Small intestine (tissue), 16 donors: ENCODE measurements at places on chromosomes 4 and X. TPM values are rescaled to one million over a fixed set of nuclear protein-coding genes. Genes with fewer than 3 reads are reported as not detected.

DNA sequence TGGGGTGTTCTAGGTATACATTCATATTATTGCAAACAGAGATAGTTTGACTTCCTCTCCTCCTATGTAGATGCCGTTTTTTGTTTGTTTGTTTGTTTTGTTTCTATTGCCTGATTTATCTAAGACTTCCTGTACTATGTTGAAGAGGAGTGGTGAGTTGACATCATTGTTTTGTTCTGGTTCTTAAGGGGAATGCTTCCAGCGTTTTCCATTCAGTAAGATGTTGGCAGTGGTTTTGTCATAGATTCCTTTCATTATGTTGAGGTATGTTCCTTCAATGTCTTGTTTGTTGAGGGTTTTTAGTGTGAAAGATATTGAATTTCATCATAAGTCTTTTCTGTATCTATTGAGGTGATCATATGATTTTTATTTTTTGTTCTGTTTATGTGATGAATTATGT, 401.6 kb upstream of the EPHA5 start:
- DNase-seq: no peak

DNA sequence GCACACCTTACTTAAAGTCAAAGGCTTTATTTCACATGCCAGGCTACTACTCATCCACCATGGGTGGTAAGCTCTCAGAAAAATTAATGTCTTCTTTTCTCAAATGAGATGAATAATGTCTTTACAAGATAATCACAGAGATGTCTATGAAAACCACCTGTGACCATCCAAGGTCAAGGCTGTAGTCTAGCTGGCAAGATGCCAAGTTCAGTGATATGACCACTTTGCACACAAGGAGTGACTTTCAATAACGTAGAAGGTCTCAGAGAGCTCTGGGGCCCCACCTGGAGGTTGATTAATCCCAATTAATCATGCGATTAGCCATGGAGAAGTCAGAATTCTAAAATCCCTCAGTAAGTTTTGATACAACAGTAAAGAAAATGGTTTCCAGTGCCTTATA, 20.5 kb downstream of the ANOS1 start:
- DNase-seq: no peak

DNA sequence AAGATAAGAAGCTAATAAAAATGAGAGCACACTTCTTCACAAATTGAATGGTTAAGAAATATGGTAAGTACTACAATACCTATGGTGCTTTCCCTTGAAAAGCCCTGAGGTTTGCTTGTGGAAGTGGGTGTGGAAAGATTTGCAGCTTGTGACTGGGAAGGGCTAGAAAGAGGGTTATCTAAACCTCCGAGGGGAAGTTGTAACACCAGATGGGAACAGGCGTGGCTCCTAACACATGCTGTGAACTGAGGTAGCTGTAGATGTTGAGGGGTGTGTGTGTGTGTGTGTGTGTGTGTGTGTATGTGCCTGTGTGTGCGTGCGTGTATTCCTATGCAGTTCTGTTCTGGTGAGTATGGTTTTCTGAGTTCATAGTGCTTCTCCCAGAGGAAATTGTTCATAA, 21.5 kb downstream of the FRMPD4 start:
- DNase-seq: no peak

DNA sequence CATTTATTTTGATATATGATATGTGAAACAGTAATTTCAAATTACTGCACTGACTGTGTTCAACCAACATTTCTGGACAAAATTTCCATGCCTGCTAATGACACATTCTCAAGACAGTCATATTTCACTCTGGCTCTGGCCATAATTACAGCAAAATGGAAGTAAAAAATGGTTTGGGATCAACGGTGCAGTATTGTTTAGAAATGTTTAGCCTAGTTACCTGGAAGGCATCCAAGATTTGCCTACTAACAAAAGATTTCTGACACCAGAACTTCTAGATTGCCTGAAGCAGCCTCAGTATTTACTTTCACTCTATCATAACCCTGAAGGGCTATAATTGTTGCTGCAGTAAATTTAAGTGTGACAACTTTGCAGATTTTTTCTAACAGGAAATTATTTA, 416.3 kb downstream of the PCDH10 start:
- DNase-seq: peak; percentile 5

- DNase-seq: no peak
Measured at GRCh38 chr4:87551361-87551760, 22.2 kb upstream of the SPARCL1 start.

- DNase-seq: no peak
Measured at GRCh38 chrX:47664737-47665136, 5.8 kb upstream of the UXT start.

- DNase-seq: peak; percentile 49
Measured at GRCh38 chr4:91288702-91289311, 1015.0 kb upstream of the GRID2 start.

DNA sequence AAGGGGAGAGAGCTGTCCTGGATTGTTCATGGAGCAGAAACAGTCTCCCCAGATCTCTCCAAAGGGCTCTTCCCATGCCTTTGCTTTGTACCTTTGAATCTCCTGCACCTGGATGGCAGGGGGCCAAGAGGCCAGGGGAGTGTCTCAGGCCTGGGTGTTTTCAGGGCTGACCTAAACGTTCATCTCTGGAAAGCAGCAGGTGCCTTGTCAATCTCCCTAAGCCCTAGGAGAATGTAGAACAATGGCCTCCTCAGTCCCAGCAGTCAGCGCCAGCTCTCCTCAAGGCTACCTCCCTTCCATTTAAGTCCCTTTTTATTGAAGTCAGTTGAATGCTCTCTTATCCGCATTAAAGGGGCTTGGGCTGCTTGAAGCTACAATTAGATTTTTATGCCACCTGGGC, 31.2 kb upstream of the NSUN7 start:
- DNase-seq: peak; percentile 53

DNA sequence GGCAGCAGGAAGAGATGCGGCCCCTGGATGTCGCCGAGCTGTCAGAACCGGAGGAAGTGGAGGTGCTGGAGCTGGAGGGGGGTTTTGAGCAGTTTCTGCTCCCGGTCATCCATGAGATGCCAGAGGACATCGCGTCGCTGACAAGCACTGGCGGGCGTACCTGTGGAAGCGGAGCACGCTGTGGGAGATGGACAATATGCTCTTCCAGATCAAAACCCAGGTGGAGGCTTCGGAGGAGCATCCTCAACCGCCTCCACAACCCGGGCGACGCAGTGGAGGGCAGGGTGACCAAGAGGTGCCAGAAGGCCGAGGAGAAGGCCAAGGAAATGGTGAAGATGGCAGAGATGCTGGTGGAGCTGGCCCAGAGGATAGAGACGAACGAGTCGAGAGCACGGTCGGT, 7.6 kb upstream of the CCNQ start:
- no peak for DNase-seq

DNA sequence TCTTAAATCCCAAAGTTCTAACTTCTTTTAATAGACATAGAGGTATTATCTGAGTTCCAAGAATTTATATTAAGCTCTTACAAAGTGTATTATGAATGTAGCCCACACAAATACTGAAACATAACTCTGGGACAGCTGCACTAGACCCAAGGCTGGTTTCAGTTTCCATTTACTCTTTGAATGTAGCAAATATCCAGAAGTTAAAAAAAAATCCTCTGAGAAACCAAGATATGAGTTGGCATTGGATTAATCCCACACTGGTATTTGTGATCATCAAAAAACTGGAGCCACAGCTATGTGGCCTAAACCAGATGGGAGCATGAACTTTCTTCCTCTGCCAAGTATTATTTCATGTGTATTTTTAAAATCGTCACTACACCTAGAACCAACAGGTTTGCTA, 23.6 kb upstream of the SMPX start:
- no peak for DNase-seq

The CLCN5 gene
- polyA plus RNA-seq: 5.1 TPM

The CT45A2 gene
- polyA plus RNA-seq: not detected
